ENCODE measurements at places on chromosomes 12 and 14.

- no peak for DNase-seq
Observed at GRCh38 chr12:23431006-23431405, 518.5 kb downstream of the SOX5 start.

DNA sequence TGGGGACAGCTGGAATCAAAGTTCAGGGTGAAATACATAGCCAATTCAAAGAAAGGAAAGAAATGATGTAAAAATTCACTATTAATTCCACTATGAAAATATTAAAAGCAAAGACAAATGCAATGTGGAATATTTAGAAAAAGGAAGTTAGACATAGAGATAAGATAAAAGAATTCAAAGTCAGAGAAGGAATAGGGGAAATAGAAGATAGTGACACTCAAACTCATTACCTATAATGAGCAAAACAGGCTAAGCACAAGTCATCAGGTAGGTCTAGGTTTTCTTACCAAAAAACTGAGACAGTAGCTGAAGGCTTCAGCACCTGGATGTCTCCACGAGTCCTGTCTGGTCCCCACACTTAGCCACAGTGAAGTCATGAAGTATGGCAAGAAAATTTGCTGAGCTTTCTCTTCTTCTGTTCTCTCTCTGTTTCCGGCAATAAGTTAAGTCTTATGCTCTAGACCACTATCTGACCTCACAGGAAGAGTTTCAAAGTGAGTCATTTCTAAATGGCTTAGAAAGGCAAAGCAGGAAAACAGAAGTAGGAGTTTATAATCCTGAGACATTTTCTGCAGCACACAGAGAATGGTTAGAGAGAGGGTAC is at the start of gene C3AR1:
C3AR1 (minus strand) TSS at position 369 of the 604 bp plus-strand sequence. CDS start 6,174 bp downstream, outside the sequence.
- no peak for DNase-seq

GRCh38 chr12:112868459-112869041 is 38.2 kb upstream of the OAS1 start:
- no peak for DNase-seq

GRCh38 chr12:48169011-48169410 is 11.7 kb upstream of the ASB8 start:
- DNase-seq: no peak

DNA sequence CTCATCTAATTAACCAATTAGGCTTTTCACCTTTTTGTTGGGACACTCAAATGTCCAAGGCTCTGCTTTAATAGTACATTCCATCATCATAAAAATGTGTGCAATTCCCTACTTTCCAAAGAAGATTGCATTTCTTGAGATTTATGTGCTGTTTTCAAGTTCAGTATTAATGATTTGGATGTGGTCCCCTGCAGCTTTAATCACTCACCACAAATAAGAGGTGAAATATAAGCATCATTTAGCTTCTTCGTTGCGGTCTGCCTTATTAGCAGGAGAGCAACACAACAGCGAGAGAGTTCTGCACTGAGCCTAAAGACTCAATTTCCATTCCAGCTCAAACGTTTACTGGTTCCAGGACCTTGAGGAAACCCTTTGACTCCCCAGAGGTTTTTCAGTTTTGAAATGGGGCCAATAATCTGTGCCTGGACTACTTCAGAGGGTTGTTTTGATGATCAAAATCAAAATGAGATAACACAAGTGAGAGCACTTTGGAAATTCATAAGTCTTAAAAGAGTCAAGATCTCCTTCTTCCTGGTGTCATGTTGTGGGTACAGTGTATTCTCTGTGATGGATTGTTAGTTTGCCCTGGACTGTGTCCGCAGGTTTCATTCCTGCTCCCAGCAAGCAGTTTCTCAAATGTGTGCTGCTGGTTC is 53.1 kb downstream of the RERG start:
- DNase-seq: no peak

DNA sequence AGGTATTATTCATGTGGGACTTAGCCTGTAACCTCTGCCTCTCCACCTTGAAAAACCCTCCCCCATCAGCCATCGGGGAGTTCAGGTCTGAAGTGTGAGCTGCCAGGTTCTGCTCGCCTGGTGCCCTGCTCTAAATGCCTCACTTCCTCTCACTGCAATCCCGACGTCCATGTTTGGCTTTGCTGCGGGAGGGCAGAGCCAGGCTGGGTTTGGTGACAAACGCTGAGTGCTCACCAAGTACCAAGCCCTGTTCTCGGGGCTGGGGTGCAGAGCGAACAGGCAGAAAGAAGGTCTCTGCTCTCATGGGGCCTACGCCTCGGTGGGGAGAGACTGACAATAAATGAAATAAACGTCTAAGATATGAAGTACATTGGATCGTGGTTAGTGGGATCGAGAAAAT is 2.1 kb upstream of the ADGRD1 start:
- DNase-seq: no peak

- DNase-seq: no peak
Observed at GRCh38 chr14:75280831-75281653, 2.4 kb downstream of the FOS start.

DNA sequence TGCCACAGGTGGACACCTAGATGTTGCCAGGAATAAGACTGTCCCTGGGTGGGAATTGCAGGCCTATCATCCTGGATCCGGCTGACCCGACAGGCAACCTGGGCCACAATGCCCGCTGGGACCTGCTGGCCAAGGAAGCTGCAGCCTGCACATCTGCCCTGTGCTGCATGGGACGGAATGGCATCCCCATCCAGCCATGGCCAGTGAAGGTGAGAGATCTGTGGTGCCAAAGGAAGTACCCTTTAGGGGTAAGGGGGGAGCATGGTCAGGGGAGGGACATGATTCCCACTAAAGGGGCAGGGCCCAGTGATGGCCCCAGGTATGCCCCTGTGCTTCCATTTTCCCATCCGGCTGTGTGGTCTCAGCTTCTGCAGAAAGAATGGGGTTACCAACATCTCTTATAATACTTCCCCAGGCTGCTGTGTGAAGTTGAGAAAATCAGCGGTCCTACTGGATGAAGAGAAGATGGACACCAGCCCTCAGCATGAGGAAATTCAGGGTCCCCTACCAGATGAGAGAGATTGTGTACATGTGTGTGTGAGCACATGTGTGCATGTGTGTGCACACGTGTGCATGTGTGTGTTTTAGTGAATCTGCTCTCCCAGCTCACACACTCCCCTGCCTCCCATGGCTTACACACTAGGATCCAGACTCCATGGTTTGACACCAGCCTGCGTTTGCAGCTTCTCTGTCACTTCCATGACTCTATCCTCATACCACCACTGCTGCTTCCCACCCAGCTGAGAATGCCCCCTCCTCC is 8.6 kb upstream of the OAS2 start:
- DNase-seq: no peak

- DNase-seq: no peak
Observed at GRCh38 chr14:97902630-97903029, 1105.4 kb downstream of the VRK1 start.

GRCh38 chr12:124523071-124523470 is 44.3 kb downstream of the NCOR2 start:
- DNase-seq: no peak

DNA sequence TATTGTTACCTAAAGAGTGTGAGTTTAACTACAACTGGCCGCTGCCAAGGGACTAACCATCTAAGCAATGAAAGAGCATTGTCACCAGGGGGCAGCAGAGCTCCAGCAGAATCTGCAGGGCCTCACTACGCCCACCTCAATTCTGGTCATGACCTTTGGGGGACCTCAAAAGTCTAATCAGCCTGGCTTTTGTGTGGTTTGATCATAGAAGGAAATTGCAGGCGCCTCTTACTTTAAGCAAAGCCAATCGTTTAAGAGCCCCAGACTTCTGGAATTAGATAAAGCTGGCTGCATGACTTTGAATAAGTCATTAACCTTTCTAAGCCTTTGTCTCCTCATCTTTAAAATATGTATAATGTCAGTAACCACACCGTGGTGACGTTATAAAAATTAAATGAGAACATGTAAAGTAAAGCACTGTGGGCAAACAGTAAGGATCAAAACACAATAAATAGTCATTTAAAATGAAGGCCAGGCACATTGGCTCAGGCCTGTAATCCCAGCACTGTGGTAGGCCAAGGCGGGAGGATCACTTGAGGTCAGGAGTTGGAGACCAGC is 58.6 kb downstream of the TBX3 start:
- no peak for DNase-seq

Measured in stimulated activated CD4-positive, alpha-beta T cell treated with anti-CD3 and anti-CD28 coated beads, Interleukin-1b, Interleukin-23, amount 100 ng/mL, for 1 hour (primary cell).